Esophagus mucosa (tissue), 1 donor: ENCODE measurements at places on chromosomes 3 and 15. TPM values are rescaled to one million over a fixed set of nuclear protein-coding genes. Genes with fewer than 3 reads are reported as not detected.

Gene FGF7
- total RNA-seq: 2.0 TPM

Gene HDC
- 0.32 TPM for total RNA-seq

DNA sequence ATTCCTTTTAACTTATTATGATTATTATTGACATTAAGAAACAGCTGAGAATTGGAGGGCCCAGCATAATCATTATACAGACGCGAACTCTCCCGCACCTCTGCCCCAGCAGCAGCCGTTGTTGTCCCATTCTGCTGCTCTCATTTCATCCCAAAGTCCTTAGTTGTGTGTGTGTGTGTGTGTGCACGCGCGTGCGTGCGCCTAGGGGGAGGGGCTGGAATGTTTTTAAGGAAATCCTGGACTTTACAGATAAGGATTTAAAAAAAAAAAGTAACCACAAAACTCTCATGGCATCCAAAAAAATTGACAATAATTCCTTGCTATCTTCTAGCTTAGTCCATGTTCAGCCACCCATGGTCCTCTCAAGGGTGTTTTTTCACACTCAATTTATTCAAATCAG, 134.2 kb downstream of the WNT7A start:
- ATAC-seq: no peak

GRCh38 chr15:63448266-63448665, 56.1 kb upstream of the USP3 start:
- ATAC-seq: no peak

- no peak for ATAC-seq
Measured at GRCh38 chr3:52429031-52429430, 15.9 kb downstream of the SEMA3G start.

DNA sequence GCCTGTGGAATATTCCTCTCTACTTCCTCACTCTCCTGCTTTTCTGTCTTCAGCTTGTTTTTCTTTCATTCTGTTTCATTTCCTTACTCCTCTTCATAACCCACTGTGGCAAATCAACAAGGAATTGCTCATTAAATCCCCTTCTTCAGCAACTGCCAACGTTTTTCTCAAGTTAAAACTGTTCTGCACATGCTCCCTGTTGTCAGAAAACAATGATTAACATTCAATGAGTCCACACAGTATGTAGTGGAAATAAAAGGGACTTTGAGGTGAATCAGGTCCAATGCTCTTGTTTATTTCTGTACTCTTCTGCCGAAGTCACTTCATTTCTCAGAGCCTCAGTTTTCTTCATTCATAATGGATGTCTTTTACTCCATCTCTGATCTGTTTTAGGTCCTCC, 11.9 kb upstream of the ROBO2 start:
- ATAC-seq: no peak

- no peak for ATAC-seq
Measured at GRCh38 chr3:128875556-128876120, 3.8 kb upstream of the ACAD9 start.
